ENCODE measurements at places on chromosomes 7 and 10. TPM values are rescaled to one million over a fixed set of nuclear protein-coding genes. Genes with fewer than 3 reads are reported as not detected.

DNA sequence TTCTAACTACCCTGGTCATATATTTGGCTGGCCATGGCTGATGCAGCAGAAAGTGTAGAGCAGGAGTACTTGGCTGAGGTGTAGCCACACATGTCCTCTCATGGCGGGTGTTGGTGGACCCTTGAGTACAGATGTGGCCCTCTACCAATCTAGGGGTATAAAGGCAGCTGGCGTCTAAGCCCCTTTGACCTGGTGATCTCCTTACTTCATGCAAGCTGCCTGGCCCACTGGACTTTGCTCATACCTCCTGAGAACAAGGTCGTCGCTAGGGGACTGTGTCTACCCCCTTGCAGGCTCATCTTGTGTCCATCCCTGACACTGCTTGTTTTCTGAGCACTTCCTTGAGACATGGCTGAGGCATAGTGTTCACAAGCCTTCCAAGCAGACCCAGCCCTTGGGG is 287.8 kb downstream of the RPS24 start:
- no peak for DNase-seq

- DNase-seq = no peak
Measured at GRCh38 chr10:109919220-109919619, 4.1 kb downstream of the XPNPEP1 start.

Gene KMT2C
- 36.0 TPM for total RNA-seq

Gene ACTL6B
- not detected for total RNA-seq

DNA sequence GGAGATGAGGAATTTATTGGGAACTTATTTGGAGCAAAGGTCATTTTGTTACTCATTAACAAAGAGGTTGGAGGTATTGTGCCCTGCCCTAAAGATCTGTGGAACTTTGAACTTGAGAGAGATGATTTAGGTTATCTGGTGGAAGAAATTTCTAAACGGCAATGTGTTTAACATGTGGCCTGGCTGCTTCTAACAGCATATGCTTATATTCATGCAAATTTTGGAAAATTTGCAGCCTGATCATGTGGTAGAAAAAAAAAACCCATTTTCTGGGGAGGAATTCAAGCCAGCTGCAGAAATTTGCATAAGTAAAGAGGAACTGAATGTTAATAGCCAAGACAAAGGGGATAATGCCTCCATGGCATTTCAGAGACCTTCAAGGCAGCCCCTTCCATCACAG is 10.7 kb upstream of the PANK1 start:
- DNase-seq = no peak

DNA sequence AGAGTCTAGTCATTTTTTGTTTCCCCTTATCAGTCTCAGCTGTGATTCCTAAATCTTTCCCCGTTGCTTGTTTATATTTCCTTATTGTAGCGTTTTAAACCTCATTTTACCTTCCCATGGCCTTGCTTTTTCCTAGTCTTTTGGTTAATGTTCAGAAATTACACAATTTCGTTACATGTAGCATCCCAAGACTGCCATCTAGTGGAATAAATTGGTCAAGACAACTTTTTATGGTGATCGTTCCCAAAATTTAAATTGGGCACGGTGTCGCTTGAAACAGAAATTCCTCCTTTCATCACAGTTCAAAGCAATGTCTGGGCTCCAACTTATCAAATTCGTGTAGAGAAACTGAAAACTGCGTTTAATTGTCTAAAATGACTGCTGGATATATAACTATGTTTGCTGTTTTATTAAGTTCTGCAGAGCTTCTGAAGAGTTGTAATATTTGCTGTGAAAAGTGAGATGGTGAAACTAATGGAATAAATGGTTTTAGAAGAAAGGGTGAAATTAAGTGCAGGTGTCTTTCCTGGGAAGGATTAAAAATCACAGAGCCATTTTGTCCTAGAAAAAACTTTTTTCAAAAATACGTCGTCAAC is 370.2 kb downstream of the PHF14 start:
- no peak for DNase-seq

- no peak for DNase-seq
Measured at GRCh38 chr7:111145472-111145871, 54.5 kb downstream of the LRRN3 start.

DNA sequence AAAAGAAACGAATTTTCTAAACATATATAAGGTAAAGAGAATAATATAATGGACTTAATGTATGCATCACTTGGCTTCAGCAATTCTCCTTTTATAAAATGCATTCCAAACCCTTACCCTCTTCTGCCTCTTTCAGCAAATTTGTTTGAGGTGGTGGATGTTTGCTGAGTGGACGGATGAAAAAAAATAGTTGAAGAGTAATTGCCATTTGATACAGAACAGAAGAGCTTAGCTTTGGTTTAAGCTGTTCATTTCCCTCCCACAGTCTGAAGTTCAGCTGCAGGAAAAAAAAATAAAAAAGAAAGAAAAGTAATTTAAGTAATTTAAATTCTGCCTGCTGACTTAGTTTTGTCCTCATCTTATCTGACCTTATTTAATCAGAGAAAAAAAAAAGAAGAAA is 138.6 kb downstream of the GALNT17 start:
- no peak for DNase-seq

GRCh38 chr7:106757846-106758245 is 96.9 kb upstream of the CCDC71L start:
- DNase-seq = no peak

- DNase-seq = no peak
Measured at GRCh38 chr10:124599588-124600050, 138.0 kb downstream of the LHPP start.

Gene ADRA2A
- total RNA-seq = 23.5 TPM

GRCh38 chr7:91898240-91898992 is 17.9 kb upstream of the MTERF1 start:
- DNase-seq = no peak

GRCh38 chr10:49327036-49327813 is 28.3 kb downstream of the C10orf71 start:
- DNase-seq = no peak

DNA sequence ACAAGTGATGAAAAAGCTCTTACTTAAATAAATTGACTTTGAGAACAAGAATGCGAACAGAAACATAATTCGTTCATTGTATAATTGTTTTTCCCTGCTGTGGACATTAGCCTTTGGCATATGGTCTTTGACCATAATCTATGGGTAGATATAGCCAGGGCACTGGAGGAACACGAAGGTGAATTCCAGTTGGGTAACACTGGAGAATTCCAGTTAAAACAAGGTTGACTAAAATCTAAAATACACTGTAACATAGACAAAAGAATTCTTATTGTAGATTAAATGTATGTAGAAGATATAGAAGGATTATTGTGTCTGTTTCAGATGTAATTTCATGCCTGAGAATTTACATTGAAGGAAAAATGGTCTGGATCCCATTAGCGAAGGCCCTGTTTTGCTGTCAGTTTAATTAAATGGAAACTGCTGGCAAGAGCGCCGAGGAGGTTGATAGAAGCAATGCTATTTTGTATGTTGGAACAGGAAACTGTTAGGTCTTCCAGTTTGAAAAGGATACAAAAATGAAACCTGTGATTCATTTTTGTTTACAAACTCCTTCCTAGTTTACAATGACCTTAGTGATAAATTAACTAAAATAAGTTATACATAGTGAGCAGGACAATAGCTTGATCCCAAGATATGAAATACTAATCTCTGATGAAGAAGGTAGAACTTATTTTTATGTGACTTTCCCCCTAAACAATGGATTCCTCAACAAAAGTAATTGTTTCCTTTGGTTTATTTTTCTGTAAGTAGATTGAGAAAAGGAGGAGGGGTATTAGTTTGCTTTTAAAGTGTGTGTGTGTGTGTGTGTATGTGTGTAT is 68.9 kb downstream of the ARID5B start:
- DNase-seq = no peak

GRCh38 chr7:99694201-99694911 is 14.6 kb upstream of the CYP3A5 start:
- no peak for DNase-seq

Gene TRIL
- 13.5 TPM for total RNA-seq

Gene OPN1SW
- total RNA-seq = not detected

DNA sequence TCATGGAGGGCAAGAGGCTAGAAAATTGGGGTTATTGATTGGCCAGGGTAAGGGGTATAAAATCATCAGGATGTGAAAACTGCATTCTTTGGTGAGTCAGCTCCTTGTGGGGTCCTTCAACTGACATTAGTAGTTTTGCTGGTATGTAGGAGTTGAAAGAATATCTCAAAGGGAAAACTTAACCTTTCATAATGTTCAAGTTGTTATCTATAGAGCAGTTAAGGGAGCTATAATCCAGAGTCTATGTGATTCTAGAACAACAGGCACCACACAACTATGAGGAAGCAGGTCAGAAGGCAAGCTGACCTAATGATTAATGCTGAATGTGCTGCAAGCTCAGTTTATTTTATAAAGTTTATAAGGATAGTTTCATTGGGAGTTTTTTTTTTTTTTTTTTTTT is 13.7 kb downstream of the PRPS1L1 start:
- no peak for DNase-seq

GRCh38 chr7:116087291-116087690 is 56.7 kb upstream of the TFEC start:
- no peak for DNase-seq

- DNase-seq = no peak
Measured at GRCh38 chr7:18444826-18445225, 50.7 kb upstream of the HDAC9 start.

- DNase-seq = no peak
Measured at GRCh38 chr10:76309741-76310587, 878.5 kb downstream of the LRMDA start.

Gene TEX36
- total RNA-seq = not detected

DNA sequence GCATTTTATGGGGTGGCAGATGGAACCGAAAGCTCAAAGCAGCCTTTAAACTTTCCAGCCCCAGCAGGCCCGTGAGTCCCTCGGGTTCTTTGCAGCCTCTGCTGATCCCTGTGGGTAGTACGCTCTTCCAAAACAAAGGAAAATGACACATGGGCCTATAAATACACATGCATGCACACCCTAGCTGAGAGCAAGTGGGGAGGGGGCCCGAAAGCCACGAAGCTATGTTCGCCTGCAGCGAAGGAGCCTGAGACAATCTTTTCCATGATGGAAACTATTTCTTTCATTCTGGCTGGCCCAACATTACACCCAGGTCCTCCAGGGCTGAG is 32.2 kb downstream of the CALML5 start:
- DNase-seq = no peak

Gene SPDYE2B
- not detected for total RNA-seq
